NCI-H2081 (cell line): ENCODE measurements at places on chromosomes 5 and 9.

- DNase-seq = no peak
Observed at GRCh38 chr5:140725799-140726471, 25.7 kb downstream of the ZMAT2 start.

DNA sequence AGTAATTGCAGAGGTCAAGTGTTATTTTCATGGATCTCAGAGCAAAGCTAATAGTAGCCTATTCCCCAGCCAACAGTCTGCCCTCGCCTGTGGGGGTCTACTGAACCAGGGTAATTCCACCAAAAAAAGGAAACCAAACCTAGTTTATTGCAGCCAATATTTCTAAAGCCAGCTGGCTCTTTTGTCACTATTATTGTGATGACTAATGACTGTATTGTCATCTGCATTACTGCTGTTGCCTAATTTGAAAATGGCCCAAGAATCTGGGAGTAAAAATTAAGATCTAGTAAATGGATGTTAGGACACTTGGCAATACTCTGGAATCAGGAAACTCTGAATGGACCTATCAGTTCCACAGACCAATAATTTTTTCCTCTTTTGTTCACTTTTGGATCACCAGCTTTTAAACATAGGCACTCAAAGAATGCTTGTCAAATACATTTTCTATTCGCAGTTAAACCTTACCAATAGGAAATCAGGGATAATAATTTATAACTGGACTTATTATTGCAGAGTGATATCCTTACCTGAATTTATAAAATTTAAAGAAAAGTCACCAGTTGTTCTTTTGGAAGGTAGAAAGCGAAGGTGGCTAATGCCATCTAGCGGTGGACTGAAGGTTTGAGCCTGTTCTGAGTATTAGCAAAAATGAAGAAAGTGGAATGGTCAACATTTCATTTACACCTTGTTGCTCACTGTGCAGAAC is 69.2 kb downstream of the SYK start:
- DNase-seq = peak; percentile 64

DNA sequence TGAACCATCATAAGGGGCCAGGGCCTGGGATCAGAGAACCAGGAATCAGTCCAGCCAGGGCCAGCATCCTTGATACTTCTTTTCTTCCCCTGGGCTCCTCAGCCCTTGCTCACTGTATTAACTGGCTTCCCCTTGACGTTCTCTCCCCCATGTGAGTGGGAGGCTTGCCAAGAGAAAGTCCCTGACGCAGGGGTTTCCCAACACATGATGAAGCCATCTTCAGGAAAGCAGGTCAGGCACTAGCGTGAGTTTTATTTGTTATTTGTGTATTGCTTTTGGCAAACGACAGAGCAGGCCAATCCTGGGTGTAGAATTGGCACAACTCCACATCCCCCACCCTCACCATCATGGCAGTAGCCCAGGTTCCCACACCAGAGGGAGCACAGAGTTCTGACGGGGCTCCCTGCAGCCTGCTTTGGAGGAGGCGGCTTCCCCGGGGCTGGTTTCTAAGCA is 165.5 kb upstream of the NFIL3 start:
- no peak for DNase-seq

DNA sequence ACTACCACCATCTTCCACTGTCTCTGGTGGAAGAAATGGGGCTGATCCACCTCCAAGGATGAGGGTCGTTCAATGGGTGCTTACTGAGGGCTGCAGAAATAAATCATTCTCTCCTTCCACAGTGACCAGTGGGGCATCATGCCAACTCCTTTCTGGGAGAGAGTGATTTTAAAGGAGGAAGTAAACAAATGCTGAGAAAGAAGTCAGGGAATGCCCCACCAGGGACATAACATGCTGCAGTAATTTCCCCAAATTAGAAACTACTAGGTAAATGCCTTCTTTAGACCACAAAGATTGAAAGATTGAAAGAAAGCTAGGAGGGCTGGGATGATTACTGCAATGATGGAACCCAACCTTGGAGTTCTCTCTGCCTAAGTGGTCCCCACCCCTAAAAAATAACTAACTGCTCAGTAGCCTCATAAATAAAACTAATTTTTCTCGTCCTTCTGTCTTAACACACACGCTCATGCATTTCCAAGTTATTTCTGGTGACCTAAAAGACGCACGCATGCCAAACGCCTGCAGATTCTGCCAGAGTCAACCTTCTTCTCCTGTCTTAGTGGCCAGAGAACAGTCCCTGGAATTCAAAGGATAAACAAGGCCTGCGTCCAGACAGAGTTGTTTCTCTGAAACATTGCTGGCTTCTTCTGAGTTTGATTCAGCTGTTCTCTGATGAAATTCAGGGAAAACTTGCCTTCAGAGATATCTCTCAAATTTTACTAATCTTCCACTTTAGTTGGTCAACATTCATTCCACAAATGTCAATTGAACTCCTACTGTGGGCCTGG is 250.0 kb downstream of the NR3C1 start:
- no peak for DNase-seq

DNA sequence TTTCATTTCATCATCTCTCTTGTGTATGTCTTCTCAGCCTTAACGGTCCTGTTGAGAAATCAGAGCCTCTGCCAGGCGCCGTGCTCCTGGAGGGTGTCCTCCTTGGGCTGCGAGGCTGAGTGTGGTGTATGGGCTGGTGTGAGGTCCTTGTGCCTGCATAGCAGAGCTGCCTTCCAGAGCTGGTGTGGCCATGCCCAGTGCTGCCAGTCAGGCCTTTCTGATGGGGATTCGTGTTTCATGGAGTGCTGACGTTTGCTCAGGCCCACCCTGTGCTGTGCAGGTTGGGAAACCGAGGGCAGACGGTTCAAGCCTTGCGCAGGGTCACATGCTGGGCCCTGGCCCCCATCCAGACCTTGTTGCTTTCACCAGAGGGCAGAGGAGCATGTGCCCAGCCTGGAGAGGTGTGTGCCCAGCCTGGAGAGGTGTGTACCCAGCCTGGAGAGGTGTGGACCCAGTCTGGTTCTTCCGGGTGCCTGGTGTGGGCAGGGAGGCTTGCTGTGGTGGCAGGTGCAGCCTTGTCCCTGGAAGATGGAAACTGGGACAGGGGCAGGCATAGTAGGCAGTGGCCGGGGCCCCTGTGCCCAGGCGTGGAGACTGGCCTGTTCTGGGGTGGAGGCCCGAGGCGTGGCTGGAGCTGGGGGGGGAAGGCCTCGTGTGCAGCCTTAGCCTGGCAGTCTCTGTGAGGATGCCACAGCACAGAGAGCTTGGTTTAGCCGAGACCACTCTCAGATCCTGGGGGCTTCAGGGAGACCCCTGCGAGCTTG is 84.0 kb downstream of the RXRA start:
- no peak for DNase-seq

GRCh38 chr5:156197042-156197635 is 129.8 kb upstream of the SGCD start:
- DNase-seq = no peak

- no peak for DNase-seq
Observed at GRCh38 chr9:121024237-121024636, 25.8 kb downstream of the C5 start.

- DNase-seq = no peak
Observed at GRCh38 chr9:5651246-5651645, 22.3 kb downstream of the RIC1 start.

DNA sequence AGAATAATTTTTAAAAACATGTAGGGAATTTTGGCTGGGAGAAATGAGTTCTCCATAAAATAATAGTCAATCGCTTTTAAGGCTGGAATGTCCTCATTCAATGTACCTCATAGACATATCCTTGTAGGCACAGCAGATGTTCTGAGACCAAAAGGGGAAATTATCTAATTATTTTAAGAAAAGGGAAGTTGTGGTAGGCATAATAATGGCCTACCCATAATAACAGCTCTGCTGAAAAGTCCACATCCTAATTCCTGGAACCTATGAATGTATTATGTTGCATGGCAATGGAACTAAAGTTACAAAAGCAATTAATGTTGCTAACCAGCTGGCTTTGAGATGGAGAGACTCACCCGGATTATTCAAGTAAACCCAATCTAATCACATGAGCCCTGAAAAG is 216.1 kb downstream of the TRIM36 start:
- peak; percentile 1 for DNase-seq

GRCh38 chr5:74442466-74442865 is 198.1 kb downstream of the ENC1 start:
- no peak for DNase-seq

- no peak for DNase-seq
Observed at GRCh38 chr9:82969291-82969690, 93.7 kb downstream of the RASEF start.

- peak; percentile 30 for DNase-seq
Observed at GRCh38 chr5:43227655-43228054, 35.6 kb downstream of the NIM1K start.

DNA sequence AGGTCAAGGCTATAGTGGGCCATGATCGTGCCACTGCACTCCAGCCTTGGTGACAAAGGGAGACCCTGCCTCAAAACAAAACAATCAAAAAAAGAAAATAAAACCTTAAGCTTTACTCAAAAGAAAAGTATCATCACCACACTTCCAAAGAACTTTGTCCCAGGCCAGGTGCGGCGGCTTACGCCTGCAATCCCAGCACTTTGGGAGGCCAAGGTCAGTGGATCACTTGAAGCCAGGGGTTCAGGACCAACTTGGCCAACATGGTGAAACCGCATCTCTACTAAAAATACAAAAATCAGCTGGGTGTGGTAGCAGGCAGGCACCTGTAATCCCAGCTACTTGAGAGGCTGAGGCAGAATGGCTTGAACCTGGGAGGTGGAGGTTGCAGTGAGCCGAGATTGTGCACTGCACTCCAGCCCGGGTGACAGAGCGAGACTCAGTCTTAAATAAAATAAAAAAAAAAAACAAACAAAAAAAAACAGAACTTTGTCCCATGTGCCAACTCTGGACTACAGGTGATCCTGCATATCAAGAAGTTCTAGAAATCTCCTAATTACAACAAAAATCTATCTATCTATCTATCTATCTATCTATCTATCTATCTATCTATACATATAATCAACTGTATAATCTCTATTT is 19.7 kb downstream of the CLINT1 start:
- no peak for DNase-seq

DNA sequence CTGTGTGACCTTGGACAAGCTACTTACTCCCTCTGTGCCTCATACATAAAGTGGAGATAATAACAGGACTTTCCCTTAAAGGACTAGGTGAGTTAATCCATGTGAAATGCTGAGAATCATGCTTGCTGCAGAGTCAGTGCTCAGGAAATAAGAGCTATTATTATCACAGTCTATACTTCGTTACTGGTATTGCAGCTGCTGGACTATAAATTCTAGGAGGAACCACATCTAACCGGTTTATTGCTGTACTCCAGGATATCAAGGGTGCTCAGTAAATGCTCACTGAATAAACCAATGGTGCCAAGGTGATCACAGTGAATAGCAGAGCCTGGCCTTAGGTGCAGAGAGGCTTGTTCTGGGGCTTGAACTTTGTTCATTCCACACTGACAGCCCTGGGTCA is 69.3 kb downstream of the HSPA4 start:
- DNase-seq = no peak

DNA sequence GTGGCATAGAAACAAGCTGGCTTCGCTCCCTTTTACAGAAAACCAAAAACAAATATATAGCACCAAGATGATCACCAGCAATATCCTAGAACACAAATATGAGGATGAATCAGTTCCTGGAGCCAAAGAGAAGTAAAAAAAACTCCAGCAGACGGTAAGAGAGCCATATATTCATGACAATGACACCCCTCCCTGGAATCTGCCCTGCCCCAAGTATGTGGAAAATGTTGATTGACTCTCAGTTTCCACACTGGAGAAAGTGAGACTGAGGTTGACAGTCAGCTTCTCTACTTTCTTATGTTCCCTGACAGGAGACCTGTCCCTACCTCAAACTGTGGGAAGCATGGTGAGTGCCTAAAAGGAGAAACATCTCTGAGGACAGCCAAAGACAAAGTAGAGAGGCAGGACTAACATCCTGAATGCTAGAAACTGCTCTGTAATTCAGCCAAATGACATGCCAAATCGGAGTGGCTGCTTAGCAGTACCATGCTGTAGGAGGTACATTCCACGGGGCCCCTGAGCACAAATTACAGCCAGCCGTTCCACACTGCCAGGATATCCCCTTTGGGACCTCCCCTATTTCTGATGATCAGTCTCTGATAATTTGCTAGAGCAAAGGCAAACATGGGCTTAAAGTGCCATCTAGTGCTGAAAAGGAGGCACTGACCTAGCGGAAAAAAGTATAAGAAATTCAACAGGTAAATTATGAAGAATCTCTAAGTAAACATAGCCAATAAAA is 424.0 kb upstream of the RGMB start:
- no peak for DNase-seq

DNA sequence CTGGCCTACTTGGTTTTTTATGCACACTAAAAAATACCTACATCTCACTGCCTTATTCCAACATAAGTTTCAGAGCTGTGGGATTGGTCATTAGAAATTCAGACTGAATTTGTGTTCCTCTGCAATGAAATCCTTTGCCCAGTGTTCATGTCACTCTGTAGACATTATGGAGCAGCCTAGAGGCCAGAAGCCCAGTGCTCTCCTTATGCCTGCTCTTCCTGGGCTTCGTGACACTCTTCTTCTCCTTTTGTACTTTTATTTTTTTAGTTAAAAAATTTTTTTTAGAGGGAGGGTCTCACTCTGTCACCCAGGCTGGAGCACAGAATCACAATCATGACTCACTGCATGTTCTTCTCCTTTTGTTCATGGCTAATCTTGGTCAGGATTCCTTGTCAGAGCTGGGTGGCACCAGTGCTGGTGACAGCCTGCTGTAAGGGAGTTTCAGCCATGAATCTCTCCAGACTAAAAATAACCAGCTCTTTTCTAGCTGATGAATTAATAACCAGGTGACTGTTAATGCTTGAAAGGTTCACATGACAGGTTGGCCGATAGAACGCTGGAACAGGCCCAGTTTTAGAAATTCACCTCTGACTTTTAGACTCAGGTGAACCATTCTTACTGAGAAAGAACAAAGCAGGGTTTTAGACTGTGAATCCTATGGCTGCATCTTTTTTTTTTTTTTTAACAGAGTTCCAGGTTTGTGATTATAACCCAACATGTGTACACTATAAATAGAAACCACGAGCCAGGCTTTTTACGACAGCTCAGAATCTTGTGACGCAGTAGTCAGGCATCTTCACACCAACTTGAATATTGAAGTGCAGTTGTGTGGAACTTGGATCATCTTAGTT is 34.1 kb upstream of the C5orf47 start:
- DNase-seq = no peak

GRCh38 chr5:96064877-96065276 is 103.2 kb upstream of the ELL2 start:
- DNase-seq = no peak
